ENCODE measurements at places on chromosomes 6 and 20.

DNA sequence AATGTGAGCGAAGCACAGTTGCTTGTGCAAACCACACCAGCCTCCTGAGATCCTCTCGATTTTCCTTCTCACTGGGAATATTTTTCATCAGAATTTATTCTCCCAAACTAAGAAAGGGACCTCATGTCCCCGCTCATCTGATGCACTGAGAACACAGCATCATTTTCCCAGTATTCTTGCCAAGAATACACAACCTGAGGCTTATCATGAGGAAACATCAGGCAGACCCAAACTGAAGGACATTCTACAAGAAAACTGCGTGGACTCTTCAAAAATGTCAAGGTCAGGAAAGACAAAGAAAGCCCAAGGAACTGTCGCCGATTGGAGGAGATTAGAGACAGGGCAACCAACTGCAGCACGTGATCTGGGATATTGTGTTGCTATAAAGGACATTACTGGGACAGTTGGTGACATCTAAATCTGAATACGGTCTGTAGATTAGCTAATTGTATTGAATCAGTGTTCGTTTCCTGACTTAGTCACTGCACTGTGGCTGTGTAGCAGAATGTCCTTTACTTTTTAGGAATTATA is 72.3 kb downstream of the SNX5 start:
- H3K27ac ChIP-seq = peak overlapping the region; percentile 76
- DNase-seq = no peak
- H3K36me3 ChIP-seq = no peaks in the 10 kb centered on the region
- no peaks in the 10 kb centered on the region for H3K27me3 ChIP-seq
- H3K4me1 ChIP-seq = peaks cover 13% of the 10 kb centered on the region

GRCh38 chr6:12008366-12009179 is 3.5 kb upstream of the HIVEP1 start:
- H3K4me1 ChIP-seq = no peaks in the 10 kb centered on the region
- DNase-seq = peak; percentile 43
- H3K27ac ChIP-seq = peak overlapping the region; percentile 94
- H3K4me3 ChIP-seq = peak overlapping the region; percentile 83

- no peaks in the 10 kb centered on the region for H3K27me3 ChIP-seq
- no peak overlapping the region for H3K4me3 ChIP-seq
- peaks cover 2% of the 10 kb centered on the region for H3K4me1 ChIP-seq
- H3K27ac ChIP-seq = no peak overlapping the region
- no peak for DNase-seq
Observed at GRCh38 chr6:41887331-41887751, 7.8 kb downstream of the USP49 start.

DNA sequence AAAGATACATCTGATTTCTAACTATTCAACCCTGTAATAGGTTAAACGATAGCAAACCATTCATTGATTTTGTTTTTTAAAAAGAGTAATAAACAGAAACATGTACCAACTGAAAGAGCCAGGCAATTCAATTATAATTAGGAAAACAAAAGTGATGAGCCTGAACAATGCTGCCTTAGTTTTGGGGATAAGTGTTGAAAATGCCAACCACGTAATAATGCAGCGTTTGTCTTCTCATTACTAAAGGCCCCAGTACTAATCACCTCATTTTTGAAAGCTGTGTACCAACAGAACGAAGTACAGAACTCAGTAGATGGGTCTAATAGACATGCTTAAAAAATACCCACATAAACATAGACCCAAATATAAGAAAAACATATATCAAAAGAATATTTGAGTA is 663.6 kb upstream of the CHD6 start:
- no peak overlapping the region for H3K4me3 ChIP-seq
- no peaks in the 10 kb centered on the region for H3K4me1 ChIP-seq
- no peaks in the 10 kb centered on the region for H3K36me3 ChIP-seq

- H3K27me3 ChIP-seq = no peaks in the 10 kb centered on the region
- peaks cover 5% of the 10 kb centered on the region for H3K4me1 ChIP-seq
- no peak for DNase-seq
- H3K36me3 ChIP-seq = no peaks in the 10 kb centered on the region
Observed at GRCh38 chr6:52394251-52394666, 25.9 kb upstream of the EFHC1 start.

DNA sequence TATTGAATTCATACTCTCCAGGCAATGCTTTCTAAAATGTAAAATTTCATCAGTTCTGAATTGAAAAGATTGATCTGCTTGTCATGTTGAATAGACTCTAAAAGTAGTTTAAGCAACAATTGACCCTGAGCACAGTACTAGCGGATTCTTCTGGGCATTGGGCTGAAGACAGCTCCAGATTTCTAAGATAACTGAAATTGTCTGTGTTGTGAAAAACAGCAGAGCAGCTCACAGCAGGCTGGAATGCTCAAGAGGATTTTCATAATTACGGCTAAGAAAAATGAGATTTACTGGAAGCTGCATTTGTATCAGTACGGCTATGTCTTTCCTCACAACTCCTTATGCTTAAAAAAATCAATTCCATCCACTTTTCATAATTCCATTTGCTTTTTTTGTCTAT is 373.7 kb downstream of the HACE1 start:
- no peaks in the 10 kb centered on the region for H3K36me3 ChIP-seq
- no peaks in the 10 kb centered on the region for H3K27me3 ChIP-seq
- DNase-seq = no peak

DNA sequence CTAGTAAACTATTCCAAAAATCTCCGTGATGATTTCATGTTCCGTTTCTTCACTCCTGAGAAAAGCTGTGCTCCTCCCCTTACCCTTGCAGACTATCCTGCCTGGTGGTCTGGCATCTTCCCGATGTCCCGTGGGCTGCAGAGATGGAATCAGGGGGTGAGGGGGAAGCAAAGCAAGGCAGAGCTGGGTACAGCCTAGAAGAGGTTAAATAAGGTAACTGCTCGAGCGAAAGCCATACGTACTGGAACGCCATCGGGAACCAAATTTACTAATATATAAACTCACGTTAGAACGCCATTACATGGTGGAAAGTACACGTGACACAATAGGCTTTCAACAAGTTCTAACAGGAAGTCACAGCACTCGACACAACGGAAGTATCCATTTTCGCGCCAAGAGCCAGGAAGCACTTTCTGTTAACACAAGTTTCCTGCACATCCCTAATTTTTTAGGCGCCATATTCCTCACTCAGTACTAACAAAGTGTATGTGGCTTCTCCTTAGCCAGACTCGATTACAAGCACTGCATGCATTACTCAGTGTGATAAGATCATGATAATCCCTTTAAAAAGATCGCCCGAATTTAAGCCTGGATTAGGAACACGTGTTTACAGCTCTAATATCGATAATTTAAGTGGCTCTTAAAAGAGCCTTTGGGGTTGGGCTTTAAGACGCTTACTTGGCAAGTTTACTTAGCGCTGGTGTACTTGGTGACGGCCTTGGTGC is 101.6 kb upstream of the PRSS16 start:
- H3K4me3 ChIP-seq = peak overlapping the region; percentile 85
- no peaks in the 10 kb centered on the region for H3K36me3 ChIP-seq
- peak; percentile 91 for DNase-seq
- peaks cover 2% of the 10 kb centered on the region for H3K4me1 ChIP-seq
- peak overlapping the region; percentile 96 for H3K27ac ChIP-seq

- peaks cover 44% of the 10 kb centered on the region for H3K36me3 ChIP-seq
- no peaks in the 10 kb centered on the region for H3K4me1 ChIP-seq
- no peak overlapping the region for H3K4me3 ChIP-seq
- DNase-seq = no peak
- no peaks in the 10 kb centered on the region for H3K27me3 ChIP-seq
Observed at GRCh38 chr20:62201173-62202082, 18.6 kb downstream of the MTG2 start.

Measured in IMR-90 (cell line).